CD14-positive monocyte (primary cell): ENCODE measurements at places on chromosomes 12 and 14.

- peak; percentile 24 for DNase-seq
Measured at GRCh38 chr14:103657471-103657870, 28.5 kb downstream of the KLC1 start.

DNA sequence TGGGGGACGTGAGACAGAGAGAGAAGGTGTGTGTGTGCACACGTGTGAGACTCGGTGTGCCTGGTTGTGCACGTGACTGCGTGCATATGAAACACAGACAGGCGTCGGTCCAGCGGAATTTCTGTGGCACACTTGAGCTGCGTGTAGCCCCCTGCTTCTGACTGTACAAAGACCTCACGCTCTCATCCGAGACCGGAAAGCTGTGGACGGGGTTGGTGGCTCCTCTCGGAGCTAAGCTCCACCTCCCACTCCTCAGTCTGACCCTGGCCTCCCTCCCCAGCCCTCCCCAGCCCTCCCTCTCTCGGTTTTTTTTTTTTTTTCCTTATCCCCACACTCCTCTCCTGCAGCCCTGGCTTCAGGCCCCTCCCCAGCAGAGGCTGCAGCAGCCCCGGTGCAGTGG, 8.3 kb upstream of the C14orf180 start:
- DNase-seq: no peak

- peak; percentile 97 for DNase-seq
Measured at GRCh38 chr12:89789862-89790261, 81.2 kb upstream of the ATP2B1 start.

DNA sequence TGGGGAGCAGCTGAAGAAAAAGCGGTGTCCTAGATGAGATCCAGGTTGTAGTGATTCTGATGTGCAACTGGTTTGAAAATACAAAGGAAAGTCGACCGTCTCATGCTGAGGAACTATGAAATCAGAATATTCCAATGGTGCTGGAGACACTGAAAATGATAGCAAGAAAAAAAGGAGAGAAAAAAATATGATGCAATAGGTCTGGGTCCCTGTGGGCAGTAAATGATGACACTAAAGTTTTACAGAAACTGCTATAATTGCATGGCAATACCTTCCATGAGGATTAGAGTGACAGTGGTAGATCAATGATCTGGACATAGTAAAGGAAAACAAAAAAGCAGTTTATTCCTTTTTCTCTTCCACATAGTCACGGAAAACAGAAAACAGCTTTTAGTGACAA, 2.3 kb downstream of the PYM1 start:
- DNase-seq: no peak

GRCh38 chr14:75794615-75795038, 133.6 kb downstream of the TTLL5 start:
- no peak for DNase-seq

GRCh38 chr12:40444174-40444573, 219.4 kb downstream of the LRRK2 start:
- DNase-seq: no peak

- no peak for DNase-seq
Measured at GRCh38 chr12:132385923-132386751, 56.7 kb upstream of the GALNT9 start.

GRCh38 chr12:63994704-63995103, 150.2 kb downstream of the SRGAP1 start:
- no peak for DNase-seq

- DNase-seq: peak; percentile 75
Measured at GRCh38 chr12:47715393-47715876, 9.6 kb upstream of the RPAP3 start.

- DNase-seq: no peak
Measured at GRCh38 chr12:18981732-18982131, 147.8 kb upstream of the PLEKHA5 start.

DNA sequence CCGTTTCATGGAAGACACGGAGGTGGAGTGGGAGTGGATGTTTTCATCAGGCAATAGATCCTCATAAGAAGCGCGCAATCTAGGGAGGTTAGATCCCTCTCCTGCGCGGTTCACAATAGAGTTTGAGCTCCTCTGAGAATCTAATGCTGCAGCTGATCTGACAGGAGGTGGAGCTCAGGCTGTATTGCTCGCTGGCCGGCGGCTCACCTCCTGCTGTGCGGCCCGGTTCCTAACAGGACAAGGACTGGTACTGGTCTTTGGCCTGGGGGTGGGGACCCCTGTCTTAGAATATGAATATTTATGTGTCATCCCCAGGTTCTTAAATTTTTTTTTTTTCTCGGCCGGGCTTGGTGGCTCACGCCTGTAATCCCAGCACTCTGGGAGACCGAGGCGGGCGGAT, 36.7 kb downstream of the PRICKLE1 start:
- DNase-seq: no peak
